ENCODE measurements at places on chromosomes 13 and 19.

DNA sequence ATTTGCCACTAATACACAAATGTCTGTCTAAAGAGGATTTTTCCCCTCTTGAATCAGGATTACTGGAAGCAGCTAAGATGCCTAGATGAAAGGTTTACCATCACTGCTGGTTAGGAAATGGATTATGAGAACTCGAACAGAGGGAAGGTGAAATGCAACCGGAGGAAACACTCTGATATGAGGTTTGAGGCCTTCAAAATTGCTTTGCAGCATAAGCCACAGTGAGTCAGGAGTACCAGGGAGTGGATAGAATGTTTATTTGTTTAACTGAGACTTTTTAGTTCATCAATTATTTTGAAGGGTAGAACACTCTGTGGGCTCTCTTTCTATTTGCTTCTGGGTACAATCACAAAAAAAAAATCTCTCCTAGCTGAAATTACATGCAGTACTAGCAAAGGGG is 18.1 kb downstream of the CDADC1 start:
- DNase-seq = no peak

- peak; percentile 69 for DNase-seq
Observed at GRCh38 chr19:1098177-1099051, 3.2 kb upstream of the POLR2E start.

DNA sequence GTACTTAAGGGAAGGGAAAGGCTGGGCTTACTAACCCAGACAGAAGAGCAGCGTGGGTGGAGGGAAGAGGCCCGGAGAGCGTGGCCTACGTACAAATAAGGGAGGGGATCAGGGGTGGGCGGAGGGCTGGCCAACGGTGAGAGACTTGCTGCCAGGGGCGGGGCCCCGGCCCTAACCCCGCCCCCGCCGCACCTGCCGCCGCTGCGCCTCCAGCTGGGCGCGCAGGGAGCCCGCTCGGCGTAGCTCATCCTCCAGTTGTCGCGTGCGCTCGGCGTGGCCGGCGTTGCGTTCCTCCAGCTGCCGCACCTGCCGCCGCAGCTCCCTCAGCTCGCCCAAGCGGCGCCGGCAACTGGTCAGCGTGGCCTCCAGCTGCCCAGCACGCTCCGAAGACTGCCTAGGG is 5.7 kb downstream of the HOOK2 start:
- DNase-seq = no peak

- DNase-seq = no peak
Observed at GRCh38 chr19:29501816-29502580, 23.8 kb upstream of the VSTM2B start.

GRCh38 chr13:98273824-98274742 is 97.0 kb upstream of the RNF113B start:
- no peak for DNase-seq

GRCh38 chr13:19818223-19818842 is 35.6 kb upstream of the PSPC1 start:
- no peak for DNase-seq

- DNase-seq = no peak
Observed at GRCh38 chr13:28705461-28706083, 13.2 kb downstream of the SLC46A3 start.

GRCh38 chr19:13074378-13074777 is 28.3 kb downstream of the LYL1 start:
- no peak for DNase-seq

DNA sequence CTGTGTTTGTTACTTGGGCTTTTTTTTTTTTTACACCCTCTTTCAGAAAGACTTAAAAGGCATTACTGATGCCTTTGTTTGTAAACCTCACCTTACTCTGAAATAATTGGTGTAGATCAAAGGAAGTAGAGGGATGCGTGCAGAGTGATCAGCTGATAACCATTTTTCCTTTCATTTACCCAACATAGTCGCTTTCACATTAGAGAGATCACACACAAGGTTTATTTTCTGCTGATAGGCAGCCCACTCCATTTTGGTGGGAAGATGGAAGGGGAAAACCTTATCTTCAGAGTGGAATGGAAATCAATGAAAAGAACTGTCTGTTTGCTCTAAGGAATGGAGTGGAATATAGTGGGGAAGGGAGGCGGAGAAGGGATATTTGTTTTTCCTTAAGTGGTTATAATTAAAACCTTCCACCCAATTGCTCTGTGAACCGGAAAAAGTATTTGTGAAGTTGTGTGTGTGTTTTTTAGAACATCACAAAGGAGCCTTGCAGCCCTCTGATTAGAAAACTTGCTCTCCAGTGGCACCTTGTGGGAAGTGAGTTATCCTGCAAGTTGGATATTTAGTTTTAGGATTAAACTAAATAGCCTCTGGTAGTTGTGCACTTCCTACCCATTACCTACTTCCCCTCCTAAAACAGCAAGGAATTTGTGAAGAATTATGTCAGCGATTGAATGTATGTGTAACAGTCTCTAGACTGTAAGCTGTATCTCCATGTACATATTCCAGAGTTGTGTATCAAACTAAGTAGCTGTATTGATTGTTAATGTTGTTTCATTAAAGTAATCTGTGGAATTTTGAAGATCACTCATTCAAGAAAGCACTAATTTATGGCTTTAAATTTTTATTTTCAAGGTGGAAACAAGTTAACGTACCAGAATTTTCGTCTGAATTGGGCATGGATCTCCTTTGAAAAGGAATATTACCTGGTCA is 76.8 kb downstream of the FREM2 start:
- DNase-seq = no peak

DNA sequence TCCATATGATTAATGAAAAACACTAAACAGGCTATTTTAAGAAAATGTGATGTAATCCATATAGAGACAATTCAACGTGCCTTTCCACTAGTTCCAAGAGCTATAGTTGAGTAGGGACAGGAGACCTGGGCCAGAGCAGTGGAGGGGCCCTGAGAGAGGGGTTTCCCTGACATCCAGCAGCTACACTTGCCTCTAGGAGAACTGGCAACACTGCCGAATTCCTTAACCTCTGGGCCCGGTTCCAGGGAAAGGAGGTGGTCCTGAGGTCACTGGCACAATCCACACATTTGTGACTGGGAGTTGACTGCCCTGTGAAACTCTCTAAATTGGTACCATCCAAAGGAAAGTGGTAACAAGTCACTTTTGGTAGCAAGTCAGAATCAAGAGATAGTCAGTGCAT is 264.4 kb downstream of the DCLK1 start:
- DNase-seq = peak; percentile 29

GRCh38 chr13:98556142-98556816 is 20.6 kb downstream of the STK24 start:
- no peak for DNase-seq

GRCh38 chr19:19652482-19653295 is 9.2 kb upstream of the GMIP start:
- DNase-seq = no peak

DNA sequence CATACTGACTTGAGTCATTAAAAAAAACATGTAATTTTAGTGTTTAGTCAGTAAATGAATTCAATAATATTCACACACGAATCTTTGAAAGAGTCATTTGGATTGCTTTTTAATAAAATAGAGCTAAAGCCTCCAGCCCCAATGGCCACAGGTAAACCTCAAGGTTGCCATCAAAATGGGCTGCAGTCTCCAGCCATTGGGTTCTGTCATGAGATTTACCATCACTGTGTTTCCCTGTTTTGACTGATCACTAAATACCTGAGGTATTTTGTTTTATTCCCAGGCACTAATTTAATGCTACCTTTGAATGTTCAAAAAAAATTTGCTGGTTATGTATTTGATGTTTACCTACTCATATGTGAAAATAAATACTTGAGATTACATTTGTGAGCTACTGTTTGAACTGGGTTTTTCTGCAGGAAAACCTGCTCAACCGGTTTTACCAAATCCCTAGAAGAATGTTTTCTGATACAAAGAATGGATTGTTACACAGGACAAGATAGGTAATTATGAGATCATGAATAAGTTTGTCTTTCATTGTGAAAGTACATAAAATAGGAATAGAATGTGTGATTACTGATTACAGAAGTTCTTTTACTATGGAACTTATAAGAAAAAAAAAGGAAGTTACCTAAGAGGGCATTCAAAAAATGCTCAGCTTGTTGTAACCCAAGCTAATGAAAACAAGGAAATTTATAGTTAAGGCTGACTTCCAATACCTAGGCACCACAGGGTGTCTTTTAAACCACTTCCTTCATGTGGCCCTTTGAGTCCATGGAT is 391.3 kb downstream of the EFNB2 start:
- DNase-seq = no peak

GRCh38 chr19:30068528-30069395 is 126.7 kb downstream of the URI1 start:
- no peak for DNase-seq

DNA sequence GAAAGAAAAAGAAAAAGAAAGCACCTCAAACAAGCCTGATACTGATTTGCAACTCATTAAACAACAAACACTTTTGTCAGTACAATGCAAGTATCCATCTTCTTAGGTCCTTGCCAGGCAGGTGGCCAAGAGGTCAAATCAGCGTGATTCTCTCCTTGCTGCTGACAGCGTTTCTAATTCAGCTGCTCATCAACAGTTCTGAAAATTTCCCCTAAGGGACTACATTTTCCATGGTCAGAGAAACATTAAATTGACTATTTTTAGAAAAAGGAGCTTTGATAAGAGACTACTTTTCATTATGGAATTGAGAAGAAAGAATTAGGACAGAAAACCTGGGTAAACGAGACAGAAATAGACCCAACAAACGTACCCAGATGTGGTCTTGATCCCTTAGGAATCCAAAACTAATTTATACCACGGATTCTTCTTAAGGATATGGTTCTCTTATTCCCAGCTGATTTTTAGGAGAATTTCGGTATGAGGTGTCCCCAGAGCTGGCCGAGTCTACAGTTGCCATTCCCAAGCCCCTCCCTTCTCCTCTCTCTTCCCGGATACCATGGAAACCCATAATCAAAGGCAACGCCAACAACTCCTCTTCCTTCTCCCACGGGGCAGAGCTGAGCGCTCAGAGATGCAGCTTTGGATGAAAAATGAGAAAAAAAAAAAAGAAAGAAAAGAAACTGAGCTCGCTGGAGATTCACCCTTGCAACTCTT is 29.5 kb upstream of the CEBPG start:
- DNase-seq = no peak

DNA sequence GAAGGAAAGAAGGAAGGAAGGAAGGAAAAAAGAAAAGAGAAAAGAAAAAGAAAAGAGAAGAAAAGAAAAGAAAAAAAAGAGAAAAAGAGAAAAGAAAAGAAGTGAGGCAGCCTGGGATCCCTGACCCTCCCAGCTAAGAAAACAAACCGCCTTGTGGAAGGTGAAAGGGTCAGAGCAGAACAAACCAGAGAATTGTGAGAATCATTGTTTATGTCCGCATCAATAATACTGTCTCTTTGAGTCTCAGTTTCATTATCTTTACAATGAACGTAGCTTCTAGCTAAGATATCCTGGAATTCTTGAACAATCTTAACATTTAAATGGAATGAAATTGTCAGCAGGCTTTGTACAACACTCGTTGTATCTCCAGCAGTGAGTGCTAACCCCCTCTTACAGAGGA is 66.4 kb upstream of the SERP2 start:
- DNase-seq = no peak

DNA sequence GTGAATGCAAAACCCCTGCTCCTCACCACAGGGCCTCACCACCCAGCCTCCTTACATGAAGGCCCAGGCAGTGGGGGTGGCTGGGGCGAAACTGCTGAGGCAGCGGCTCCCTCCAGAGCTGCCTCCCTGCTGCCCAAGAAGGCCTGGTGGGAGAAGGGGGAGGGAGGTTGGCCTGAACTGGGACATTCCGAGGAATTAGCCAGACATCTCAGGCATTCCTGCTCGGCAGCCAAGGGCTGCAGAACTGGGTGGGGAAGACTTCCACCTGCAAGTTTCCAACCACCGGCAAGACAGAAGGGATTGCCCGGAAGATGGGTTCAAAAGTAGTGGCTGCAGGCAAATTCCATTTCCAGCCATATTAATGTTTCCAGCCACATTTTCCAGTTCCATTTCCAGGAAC is 2.3 kb upstream of the PSPN start:
- peak; percentile 78 for DNase-seq

- no peak for DNase-seq
Observed at GRCh38 chr19:966485-967088, 17.6 kb upstream of the WDR18 start.

- no peak for DNase-seq
Observed at GRCh38 chr13:75641026-75641425, 4.9 kb downstream of the LMO7 start.

- DNase-seq = no peak
Observed at GRCh38 chr19:49556412-49557398, 23.7 kb downstream of the NOSIP start.

- no peak for DNase-seq
Observed at GRCh38 chr19:31258211-31259052, 90.8 kb downstream of the TSHZ3 start.

DNA sequence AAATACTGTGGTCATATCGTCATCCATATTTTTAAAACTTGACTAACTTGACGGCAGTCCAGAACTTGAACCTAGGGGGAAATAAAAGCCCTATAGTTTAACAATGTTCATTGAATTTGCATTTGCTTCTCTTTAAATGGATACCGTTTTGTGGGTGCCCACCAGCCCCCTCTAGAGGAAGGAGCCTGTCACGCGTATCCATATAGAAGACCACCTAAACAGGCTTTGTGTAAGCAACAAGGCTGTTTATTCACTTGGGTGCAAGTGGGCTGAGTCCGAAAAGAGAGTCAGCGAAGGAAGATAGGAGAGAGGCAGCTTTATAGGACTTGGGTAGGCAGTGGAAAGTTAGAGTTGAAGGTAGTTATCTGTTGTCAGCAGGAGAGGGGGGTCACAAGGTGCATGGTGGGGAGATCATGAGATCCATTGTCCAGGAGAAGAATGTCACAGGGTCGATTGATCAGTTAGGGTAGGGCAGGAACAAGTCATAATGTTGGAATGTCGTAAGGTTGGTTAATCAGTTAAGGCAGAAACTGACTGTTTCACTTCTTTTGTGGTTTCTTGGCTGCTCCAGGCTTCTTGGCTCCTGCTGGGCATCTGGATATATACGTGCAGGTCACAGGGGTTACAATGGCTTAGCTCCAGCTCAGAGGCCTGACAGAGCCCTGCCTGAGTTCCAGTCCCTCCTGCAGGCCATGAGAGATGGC is 42.5 kb upstream of the ANKRD10 start:
- no peak for DNase-seq

- DNase-seq = no peak
Observed at GRCh38 chr19:7295912-7296536, 1.8 kb upstream of the INSR start.

DNA sequence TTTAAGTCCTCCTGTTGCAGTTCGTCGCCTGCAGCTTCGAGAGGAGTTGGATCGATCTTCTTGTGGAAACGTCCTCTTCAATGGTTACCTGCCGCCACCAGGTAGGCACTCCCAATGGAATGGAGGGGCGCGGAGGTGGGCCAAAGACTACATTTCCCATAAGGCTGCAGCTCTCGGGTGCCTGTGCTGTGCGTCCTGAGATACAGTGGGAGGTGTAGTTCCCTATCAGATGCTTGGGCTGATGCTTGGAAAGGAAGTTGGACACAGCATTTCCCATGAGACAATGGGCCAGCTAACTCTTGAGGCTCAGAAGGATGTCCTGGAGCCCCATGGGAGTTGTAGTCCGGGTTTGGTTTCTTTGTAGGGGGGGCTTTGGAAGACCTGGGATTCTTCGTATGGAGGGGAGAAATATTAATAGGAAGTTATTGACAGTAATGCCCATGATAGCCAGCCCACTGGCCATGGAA is 1.8 kb downstream of the SHKBP1 start:
- no peak for DNase-seq

- no peak for DNase-seq
Observed at GRCh38 chr13:24748061-24748400, 15.9 kb upstream of the RNF17 start.
